Stimulated activated naive CD4-positive, alpha-beta T cell treated with Interleukin-2 at 50 U/mL for 16 hours (primary cell): ENCODE measurements at places on chromosomes 2 and 18.

GRCh38 chr2:158676295-158676694, 118.8 kb upstream of the DAPL1 start:
- DNase-seq, result no peak

DNA sequence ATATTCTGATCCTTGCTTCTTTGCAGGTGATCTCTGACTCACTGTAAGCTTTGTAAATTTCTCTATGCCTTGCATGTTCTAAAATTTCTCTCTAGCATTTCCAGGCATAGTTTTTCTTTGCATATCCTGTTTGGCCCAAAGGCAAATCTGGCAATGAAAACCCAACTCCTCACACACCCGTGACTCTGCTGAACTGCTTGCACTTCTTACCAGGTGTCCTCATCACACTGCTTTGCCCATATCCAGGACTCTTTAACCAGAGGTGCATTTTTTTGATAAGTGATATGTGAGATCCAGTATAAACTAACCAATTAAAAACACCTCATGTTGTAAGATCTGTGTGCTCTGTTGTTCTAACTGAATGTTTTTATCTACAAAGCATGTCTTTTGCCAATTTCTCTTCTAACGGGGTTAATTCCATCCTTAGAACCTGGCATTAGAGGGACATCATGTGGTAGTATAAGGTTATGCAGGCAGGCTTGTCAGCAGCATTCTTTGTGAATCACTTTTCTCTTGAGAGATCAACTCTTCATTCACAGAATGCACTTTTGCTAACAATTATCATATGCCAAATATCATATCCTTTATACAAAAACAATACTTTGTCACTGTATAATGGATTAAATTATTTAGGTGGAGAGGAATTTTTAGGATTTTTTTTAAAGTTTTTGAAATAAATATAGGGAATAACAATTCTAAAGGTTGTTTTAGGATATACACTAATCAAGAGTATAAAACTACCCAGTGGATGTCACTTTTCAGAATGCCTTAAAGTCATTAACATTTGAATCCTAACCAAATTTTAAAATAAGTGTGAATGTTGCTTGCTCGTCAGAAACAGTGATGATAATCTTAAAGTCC, 20.8 kb upstream of the TMX3 start:
- DNase-seq, result no peak

- DNase-seq, result no peak
Measured at GRCh38 chr2:165952741-165953211, 800 bp downstream of the TTC21B start.

GRCh38 chr2:172089633-172090032, 4.3 kb downstream of the DLX1 start:
- no peak for DNase-seq

- DNase-seq, result no peak
Measured at GRCh38 chr18:49893036-49893435, 79.7 kb upstream of the ACAA2 start.
